ENCODE measurements at places on chromosomes 7 and 10. TPM values are rescaled to one million over a fixed set of nuclear protein-coding genes. Genes with fewer than 3 reads are reported as not detected.

GRCh38 chr10:129509835-129510234 lies 42.8 kb downstream of the MGMT start:
- no peak overlapping the region for H3K27ac ChIP-seq
- no peak overlapping the region for H3K4me3 ChIP-seq
- no peaks in the 10 kb centered on the region for H3K27me3 ChIP-seq

GRCh38 chr7:18541181-18541870 lies 45.8 kb downstream of the HDAC9 start:
- peak overlapping the region; percentile 69 for H3K27ac ChIP-seq

DNA sequence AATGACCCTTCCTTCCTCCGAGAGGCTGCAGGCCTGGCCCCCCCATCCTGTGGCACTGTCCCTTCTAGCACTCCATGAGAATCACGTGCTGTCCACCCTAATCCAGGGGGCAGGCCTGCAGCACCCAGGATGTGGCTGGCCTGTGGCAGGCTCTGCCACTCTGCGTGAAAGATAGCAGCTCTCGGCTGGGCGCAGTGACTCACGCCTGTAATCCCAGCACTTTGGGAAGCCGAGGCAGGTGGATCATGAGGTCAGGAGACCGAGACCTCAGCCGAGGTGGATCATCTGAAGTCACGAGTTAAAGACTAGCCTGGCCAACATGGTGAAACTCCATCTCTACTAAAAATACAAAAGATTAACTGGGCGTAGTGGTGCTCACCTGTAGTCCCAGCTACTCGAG lies 18.9 kb upstream of the LFNG start:
- no peaks in the 10 kb centered on the region for H3K36me3 ChIP-seq
- no peak overlapping the region for H3K4me3 ChIP-seq
- no peaks in the 10 kb centered on the region for H3K27me3 ChIP-seq
- peaks cover 10% of the 10 kb centered on the region for H3K4me1 ChIP-seq
- H3K27ac ChIP-seq: no peak overlapping the region
- no peak for DNase-seq

GRCh38 chr10:75097666-75098285 lies 13.7 kb upstream of the SAMD8 start:
- H3K27me3 ChIP-seq: peaks cover 3% of the 10 kb centered on the region
- no peaks in the 10 kb centered on the region for H3K36me3 ChIP-seq
- H3K27ac ChIP-seq: no peak overlapping the region
- H3K4me3 ChIP-seq: no peak overlapping the region
- H3K4me1 ChIP-seq: peaks cover 5% of the 10 kb centered on the region

- H3K27me3 ChIP-seq: no peaks in the 10 kb centered on the region
- DNase-seq: no peak
- H3K4me1 ChIP-seq: peaks cover 72% of the 10 kb centered on the region
Measured at GRCh38 chr7:35694161-35694783, 663 bp downstream of the HERPUD2 start.

DNA sequence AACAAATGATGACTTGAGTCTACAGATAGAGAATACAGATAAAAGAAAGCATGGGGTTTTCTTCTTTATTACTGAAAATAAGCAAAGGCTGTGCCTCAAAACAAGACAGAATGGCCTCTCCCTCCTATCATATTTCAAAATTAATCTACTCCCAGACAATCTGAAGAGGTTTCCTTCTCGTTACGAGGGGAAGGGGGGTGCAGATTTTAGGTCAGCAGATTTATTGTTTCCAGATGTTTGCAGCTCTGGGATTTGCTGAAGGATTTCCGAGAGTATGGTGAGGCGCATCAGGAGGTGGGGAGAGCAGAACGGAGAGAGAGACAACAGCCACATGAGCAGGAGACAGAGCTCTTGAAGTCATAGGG lies 89.8 kb downstream of the KIAA1549 start:
- peak overlapping the region; percentile 91 for H3K27ac ChIP-seq
- DNase-seq: no peak
- H3K27me3 ChIP-seq: no peaks in the 10 kb centered on the region
- peaks cover 4% of the 10 kb centered on the region for H3K36me3 ChIP-seq
- H3K4me1 ChIP-seq: peaks cover 36% of the 10 kb centered on the region

DNA sequence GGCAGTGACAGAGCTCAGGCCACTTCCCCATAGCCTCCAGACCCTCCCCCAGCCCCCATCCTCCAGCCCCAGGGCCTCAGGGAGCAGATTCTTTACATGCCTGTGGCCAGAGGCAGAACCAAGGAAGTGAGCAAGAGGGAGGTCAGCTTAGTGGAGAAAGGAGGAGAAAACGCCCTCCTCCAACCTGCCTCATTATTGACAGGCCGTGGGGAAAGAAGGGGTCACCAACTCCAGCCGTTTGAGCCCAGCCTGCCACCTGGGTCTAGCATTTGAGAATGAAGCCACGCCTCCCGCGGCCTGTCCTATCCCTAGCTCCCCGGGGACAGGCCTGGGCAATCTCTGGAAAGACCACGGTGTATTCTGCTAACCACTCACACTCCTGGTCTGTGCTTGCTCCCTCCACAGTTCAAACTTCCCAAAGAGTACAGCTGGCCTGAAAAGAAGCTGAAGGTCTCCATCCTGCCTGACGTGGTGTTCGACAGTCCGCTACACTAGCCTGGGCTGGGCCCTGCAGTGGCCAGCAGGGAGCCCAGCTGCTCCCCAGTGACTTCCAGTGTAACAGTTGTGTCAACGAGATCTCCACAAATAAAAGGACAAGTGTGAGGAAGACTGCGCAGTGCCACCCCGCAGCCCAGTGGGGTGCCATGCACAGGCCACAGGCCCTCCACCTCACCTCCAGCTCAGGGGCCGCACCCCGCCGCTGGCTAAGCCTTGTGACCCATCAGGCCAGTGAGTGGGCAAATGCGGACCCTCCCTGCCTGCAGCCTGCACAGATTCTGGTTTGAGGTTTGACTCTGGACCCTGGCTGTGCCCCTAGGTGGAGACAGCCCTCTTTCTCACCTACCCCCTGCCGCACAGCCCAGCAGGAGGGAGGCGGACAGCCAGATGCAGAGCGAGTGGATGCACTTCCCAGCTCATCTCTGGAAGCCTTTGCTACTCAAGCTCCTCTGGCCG lies 14.3 kb upstream of the TRIM8 start:
- peak; percentile 85 for DNase-seq
- no peaks in the 10 kb centered on the region for H3K27me3 ChIP-seq
- no peaks in the 10 kb centered on the region for H3K36me3 ChIP-seq
- H3K27ac ChIP-seq: peak overlapping the region; percentile 99

DNA sequence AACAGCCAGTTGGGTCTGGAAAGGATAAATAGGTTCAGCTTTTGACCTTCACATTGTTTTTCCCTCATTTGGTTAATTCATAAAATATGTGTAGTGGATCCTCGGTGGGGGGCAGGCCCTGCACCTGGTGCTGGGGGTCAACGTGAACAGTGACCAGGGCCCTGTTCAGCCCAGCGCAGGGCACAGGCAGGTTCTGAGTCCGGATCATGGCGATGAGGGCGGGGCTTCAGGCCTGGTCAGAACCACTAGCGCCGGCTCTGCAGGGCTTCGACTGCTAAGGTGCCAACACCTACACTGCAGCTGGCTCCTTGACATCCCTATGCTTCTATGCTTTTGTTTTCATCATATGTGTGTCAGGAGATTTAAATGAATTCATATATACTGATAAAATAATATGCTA lies 177.7 kb downstream of the CXCL12 start:
- no peaks in the 10 kb centered on the region for H3K36me3 ChIP-seq
- no peak for DNase-seq
- H3K27ac ChIP-seq: no peak overlapping the region
- H3K4me3 ChIP-seq: no peak overlapping the region
- H3K4me1 ChIP-seq: peaks cover 3% of the 10 kb centered on the region
- peaks cover 29% of the 10 kb centered on the region for H3K27me3 ChIP-seq

GRCh38 chr10:4633776-4634175 lies 192.2 kb upstream of the AKR1E2 start:
- no peaks in the 10 kb centered on the region for H3K27me3 ChIP-seq
- H3K36me3 ChIP-seq: no peaks in the 10 kb centered on the region
- no peak overlapping the region for H3K27ac ChIP-seq
- H3K4me3 ChIP-seq: no peak overlapping the region
- no peaks in the 10 kb centered on the region for H3K4me1 ChIP-seq

- H3K36me3 ChIP-seq: no peaks in the 10 kb centered on the region
- no peak overlapping the region for H3K27ac ChIP-seq
- no peak overlapping the region for H3K4me3 ChIP-seq
- H3K27me3 ChIP-seq: no peaks in the 10 kb centered on the region
- no peaks in the 10 kb centered on the region for H3K4me1 ChIP-seq
Measured at GRCh38 chr10:43774234-43774769, 125.6 kb upstream of the ZNF32 start.

- no peaks in the 10 kb centered on the region for H3K27me3 ChIP-seq
- no peak overlapping the region for H3K4me3 ChIP-seq
- peaks cover 4% of the 10 kb centered on the region for H3K36me3 ChIP-seq
- H3K4me1 ChIP-seq: peaks cover 14% of the 10 kb centered on the region
- H3K27ac ChIP-seq: no peak overlapping the region
Measured at GRCh38 chr10:59649606-59650346, 59.9 kb downstream of the SLC16A9 start.

DNA sequence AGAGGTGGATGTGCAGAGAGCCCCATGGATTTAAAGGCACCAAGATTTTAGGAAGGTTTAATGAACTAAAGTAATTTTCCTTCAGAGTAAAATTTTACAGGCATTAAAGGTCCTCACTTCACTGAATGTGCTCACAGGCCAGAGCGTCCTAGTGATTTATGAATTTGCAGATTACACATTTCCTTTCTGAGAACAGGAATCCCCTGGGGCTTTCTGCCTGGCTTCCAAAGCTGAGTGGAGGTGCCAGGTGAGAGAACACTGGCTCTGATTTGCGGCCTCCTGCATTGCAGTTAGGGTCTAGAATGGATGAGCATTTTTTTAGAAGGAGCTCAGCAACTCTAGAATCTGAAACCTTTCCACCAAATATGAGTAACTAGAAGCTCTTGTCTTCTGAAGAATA lies 194.3 kb downstream of the SORCS3 start:
- no peak overlapping the region for H3K27ac ChIP-seq
- H3K27me3 ChIP-seq: no peaks in the 10 kb centered on the region
- H3K4me1 ChIP-seq: no peaks in the 10 kb centered on the region
- no peak overlapping the region for H3K4me3 ChIP-seq

DNA sequence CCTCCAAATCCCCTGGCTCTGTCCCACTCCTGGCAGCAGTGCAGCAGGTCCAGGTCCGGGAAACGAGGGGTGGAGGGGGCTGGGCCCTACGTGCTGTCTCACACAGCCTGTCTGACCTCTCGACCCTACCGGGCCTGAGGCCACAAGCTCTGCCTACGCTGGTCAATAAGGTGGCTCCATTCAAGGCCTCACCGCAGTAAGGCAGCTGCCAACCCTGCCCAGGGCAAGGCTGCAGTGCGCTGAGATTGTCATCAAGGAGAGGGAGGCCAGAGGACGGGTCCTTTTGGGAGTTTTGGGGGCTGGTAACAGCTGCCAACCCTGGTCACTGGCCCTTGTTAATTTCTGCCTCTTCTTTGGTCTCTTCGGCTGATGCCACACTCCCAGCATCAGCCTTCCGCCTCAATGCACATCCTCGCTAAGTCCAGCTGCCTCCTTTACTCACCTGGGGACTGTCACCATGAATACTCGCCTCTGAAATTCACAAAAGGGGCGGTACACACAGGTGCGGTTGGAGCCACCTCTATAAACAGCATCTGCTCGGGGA lies 3.5 kb downstream of the EPO start:
- peaks cover 25% of the 10 kb centered on the region for H3K4me1 ChIP-seq
- peaks cover 27% of the 10 kb centered on the region for H3K27me3 ChIP-seq
- DNase-seq: no peak
- H3K27ac ChIP-seq: no peak overlapping the region
- no peak overlapping the region for H3K4me3 ChIP-seq
- peaks cover 4% of the 10 kb centered on the region for H3K36me3 ChIP-seq

DNA sequence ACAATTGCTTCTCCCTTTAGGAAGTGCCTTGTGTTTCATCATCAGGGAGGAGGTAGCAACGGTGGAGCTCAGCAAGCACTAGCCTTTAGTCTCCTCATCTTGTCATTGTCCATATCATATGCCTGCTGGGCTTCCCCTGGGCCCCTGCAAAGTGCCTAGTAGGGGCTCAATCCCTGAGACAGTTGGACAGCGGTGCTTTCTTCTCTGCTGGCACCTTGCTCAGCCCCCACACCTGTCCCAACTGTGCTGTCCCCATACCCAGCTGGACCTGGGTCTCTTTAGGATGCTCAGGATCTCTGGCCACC lies 5.5 kb downstream of the SMARCD3 start:
- H3K27ac ChIP-seq: peak overlapping the region; percentile 27
- peaks cover 44% of the 10 kb centered on the region for H3K4me1 ChIP-seq
- no peak overlapping the region for H3K4me3 ChIP-seq

DNA sequence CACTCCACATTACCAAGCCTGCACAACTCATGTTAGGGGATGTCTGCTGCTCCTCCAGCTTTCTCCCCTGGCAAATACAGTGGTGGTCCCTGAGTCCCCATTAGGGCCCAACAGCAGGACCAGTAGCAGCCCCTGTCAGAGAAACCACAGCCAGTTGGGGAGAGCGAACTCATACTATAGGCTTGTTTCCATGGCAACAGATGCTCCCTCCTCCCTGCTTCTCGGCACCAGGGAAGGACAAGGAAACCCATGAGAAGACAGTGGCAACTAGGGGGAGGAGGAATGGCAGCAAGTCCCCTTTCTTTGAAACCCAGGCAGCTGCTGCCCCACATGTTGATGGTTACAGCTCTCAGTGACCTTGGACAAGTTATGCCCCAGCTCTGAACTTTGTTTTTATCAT lies 326.4 kb downstream of the KCNMA1 start:
- no peak overlapping the region for H3K27ac ChIP-seq
- DNase-seq: no peak
- H3K4me1 ChIP-seq: peaks cover 40% of the 10 kb centered on the region
- H3K36me3 ChIP-seq: peaks cover 2% of the 10 kb centered on the region
- H3K4me3 ChIP-seq: no peak overlapping the region

GRCh38 chr7:38518541-38518940 lies 112.6 kb downstream of the AMPH start:
- no peaks in the 10 kb centered on the region for H3K27me3 ChIP-seq
- H3K4me3 ChIP-seq: no peak overlapping the region
- H3K4me1 ChIP-seq: no peaks in the 10 kb centered on the region
- H3K36me3 ChIP-seq: peaks cover 4% of the 10 kb centered on the region
- DNase-seq: no peak

DNA sequence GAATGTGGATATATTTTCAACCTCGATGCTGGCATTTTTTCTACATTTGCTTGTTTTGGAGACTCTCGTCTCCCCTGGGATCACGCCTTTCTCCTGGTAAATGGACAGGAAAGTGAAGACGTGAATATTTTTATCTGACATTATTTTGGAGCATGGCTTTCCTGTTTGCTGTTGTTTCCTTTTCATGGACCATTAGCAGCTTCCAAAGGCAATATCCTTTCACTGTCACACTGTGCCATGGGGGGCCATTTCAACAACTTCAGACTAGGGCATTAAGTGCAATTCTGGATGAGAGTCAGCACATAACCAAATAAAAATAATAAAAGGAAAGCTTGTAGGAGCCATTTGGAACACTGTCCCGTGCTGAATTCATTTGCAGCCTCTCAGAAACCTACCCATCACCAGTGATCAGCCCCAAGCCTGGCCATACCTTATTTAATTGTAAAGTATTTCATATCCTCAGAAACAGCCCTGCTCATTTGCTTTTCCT lies 75.9 kb upstream of the NEUROD6 start:
- H3K4me1 ChIP-seq: no peaks in the 10 kb centered on the region
- no peak overlapping the region for H3K27ac ChIP-seq
- no peaks in the 10 kb centered on the region for H3K36me3 ChIP-seq
- no peak for DNase-seq
- no peak overlapping the region for H3K4me3 ChIP-seq

- H3K27me3 ChIP-seq: no peaks in the 10 kb centered on the region
- no peak overlapping the region for H3K27ac ChIP-seq
- H3K4me3 ChIP-seq: no peak overlapping the region
- H3K4me1 ChIP-seq: peaks cover 4% of the 10 kb centered on the region
Measured at GRCh38 chr10:51144161-51144781, 70.0 kb downstream of the PRKG1 start.

The INA gene
- 10.4 TPM for total RNA-seq

The HECW1 gene
- total RNA-seq: 0.65 TPM

The DOCK4 gene
- 43.0 TPM for total RNA-seq

The TMEM196 gene
- not detected for total RNA-seq

All from chondrocyte (in vitro differentiated cells).